Stimulated activated CD4-positive, alpha-beta T cell treated with anti-CD3 and anti-CD28 coated beads, TNF-alpha, amount 100 ng/mL, for 1 hour (primary cell): ENCODE measurements at places on chromosomes 1 and 21.

GRCh38 chr1:113972954-113973353 is 6.3 kb upstream of the OLFML3 start:
- no peak for DNase-seq

GRCh38 chr1:235937123-235937522 is 70.4 kb upstream of the LYST start:
- no peak for DNase-seq

DNA sequence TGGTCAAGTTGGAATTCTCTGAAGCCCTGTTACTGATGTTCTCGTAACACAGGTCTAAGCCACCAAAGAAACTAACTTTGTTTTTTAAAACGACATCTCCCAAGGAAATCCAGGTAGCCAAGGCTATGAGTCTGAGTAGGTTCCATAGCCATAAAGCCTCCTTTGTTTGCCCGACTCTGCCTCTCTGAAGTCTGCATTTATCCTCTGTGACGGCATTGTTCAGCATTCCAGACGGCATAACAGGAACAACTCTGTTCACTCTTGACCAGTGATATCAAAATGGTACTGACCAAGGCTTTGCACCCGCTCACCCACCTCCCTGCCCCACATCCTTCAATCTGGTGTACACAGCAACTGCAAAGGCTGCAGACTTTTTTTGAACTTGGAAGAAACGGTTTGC is 14.8 kb downstream of the URB1 start:
- no peak for DNase-seq

- DNase-seq: no peak
These were observed 17.8 kb upstream of the CNR2 start for GRCh38 chr1:23930861-23931490.

- DNase-seq: no peak
These were observed 36.7 kb upstream of the MAGI3 start for GRCh38 chr1:113353580-113353979.
